Activated CD4-positive, alpha-beta T cell treated with anti-CD3 and anti-CD28 coated beads, Interleukin-2, amount 50 U/mL, for 48 hours (primary cell): ENCODE measurements at places on chromosomes 1 and 21.

- peak; percentile 3 for DNase-seq
These were observed 7.2 kb upstream of the FBXO28 start for GRCh38 chr1:224106568-224107281.

- no peak for DNase-seq
These were observed 40.2 kb downstream of the IL12RB2 start for GRCh38 chr1:67347688-67348472.

- DNase-seq = no peak
These were observed 4.6 kb upstream of the CD1A start for GRCh38 chr1:158249646-158250045.

- no peak for DNase-seq
These were observed 80.9 kb downstream of the UCHL5 start for GRCh38 chr1:192978195-192978710.

GRCh38 chr1:11518016-11518701, 39.2 kb downstream of the DISP3 start:
- DNase-seq = no peak

- DNase-seq = no peak
These were observed 34.7 kb upstream of the C1orf115 start for GRCh38 chr1:220655509-220655908.

- peak; percentile 11 for DNase-seq
These were observed 30.4 kb downstream of the IFNGR2 start for GRCh38 chr21:33433425-33434114.

GRCh38 chr1:109392788-109393616, 4.7 kb downstream of the SORT1 start:
- DNase-seq = no peak

GRCh38 chr1:204287466-204287891, 72.2 kb downstream of the PLEKHA6 start:
- no peak for DNase-seq

DNA sequence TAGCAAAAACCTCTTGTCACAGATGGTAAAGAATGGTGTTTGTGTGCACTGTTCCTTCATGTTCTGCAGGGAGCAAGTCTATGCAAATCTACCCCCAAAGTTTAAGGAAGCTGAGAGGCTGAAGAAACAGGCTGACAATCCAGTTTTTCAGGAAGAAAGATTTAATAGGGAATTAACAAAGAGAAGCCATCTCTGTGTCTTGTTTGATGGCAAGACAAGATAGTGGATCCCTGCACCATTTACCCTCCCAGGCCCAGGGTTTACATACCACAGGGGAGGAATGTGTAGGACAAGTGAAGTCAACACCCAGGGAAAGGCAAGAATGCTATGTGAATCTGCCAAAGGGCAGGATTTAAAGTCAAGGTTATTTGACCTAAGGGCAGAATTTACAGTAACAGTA, 48.1 kb upstream of the FNBP1L start:
- no peak for DNase-seq

GRCh38 chr1:246350745-246351144, 156.3 kb downstream of the SMYD3 start:
- no peak for DNase-seq

DNA sequence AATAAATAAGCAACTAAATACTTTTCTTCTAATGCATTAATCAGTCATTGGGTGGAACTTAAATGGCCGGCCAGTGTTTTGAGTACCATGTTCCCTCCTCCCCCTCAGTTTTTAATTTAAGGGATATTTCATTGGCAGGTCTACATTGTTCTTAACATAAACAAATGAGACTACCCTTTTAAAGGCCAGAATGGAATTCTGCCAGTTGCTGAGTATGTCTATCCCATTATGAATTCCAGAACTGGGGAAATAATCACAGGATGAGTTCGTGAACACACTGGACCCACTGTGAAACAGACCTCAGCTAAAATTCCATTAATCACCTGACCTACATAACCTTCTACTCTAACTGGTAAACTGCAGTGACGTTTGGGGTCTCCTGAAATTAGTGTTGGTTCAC, 305.5 kb upstream of the PKN2 start:
- no peak for DNase-seq

DNA sequence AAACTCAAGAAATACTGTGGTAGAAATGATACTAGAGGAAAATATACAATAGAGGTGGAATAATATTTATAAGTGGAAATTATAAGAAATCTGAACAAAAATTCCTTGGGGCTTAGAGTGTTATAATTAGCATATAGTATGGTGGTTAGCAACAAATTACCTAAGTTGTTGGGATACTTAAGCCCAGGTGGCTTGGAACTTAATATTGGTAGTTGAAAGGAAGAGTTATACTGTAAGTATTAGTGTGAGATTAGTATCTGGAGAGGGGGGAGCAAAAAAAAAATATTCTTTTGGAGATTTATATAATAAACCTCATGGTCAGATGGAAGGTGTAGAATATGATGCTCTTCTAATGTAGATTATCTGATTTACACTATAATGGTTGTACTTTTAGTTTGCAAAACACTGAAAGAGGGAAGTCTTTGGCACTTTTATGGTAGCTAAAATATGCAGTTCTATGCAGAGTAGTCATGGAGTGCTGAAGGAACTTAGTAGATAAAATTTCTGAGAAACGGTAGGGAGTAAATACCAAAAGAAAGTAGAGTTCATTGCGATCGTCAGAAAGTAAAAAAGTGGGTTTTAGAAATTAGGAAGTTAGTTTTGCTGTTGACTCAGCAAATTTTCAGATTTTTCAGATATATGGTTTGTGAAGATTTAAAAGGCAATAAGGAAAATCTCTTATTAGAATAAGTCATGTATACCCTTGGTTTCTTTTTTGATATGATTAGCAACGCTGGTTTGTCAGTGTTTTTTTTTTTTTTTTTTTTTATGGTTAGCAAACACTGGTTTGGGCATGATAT, 45.7 kb downstream of the MTF2 start:
- DNase-seq = no peak

- no peak for DNase-seq
These were observed 21.1 kb downstream of the SNAP47 start for GRCh38 chr1:227756172-227756959.
